Fibroblast of skin of right quadriceps (primary cell): ENCODE measurements at places on chromosomes 6 and 20.
A peak's percentile ranks its signal among the peaks of the same experiment; 100 is the strongest.

DNA sequence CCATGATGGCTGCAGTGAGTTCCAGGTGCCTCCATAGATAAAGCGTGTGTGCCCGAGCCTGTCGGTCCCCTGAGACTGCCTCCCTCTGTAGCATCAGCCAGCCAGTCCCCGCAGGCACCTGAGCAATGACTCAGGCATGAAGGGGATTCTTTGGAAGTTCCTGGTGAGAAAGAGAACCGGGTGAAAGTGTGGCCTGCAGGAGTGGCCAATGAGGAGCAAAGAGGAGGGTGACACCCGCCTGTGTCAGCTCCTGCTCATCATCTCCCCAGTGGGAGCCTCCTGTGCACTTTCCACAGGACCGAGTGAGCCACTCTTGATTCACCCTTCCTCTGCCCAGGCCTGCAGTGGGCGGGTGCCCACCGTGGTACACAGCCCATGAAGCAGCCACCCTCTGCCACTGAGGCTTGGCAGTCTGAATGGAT is 71.2 kb upstream of the PTPN1 start:
- peak; percentile 55 for DNase-seq

DNA sequence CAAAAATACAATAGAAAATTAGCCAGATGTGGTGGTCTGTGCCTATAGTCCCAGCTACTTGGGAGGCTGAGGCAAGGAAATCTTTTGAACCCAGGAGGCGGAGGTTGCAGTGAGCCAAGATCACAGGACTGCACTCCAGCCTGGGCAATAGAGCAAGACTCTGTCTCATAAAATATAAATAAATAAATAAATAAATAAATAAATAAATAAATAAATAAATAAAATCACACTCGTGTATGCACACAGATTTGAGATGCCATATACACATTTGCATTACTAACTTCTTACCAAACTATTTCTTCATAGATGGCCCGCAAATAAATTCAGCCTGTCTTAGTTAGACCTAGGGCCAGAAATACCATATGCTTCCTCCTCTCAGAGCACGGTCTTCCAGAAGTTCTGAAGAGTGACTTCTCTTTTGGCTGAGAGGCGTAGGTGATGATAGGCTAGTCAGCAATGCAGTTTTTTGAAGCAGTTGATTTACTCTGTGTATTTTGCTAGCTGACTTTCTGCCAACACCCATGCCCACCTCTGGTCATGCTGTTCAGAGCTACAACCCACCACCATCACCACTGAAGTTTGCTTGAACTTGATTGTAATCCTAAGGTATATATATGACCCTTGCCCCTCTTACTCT is 150.1 kb downstream of the SASH1 start:
- peak; percentile 35 for DNase-seq

- DNase-seq = no peak
Observed at GRCh38 chr6:30007132-30007764, 53.8 kb upstream of the POLR1H start.

- DNase-seq = no peak
Observed at GRCh38 chr6:145784683-145785082, 29.9 kb downstream of the FBXO30 start.

- peak; percentile 70 for DNase-seq
Observed at GRCh38 chr6:118580585-118581419, 32.7 kb downstream of the PLN start.

DNA sequence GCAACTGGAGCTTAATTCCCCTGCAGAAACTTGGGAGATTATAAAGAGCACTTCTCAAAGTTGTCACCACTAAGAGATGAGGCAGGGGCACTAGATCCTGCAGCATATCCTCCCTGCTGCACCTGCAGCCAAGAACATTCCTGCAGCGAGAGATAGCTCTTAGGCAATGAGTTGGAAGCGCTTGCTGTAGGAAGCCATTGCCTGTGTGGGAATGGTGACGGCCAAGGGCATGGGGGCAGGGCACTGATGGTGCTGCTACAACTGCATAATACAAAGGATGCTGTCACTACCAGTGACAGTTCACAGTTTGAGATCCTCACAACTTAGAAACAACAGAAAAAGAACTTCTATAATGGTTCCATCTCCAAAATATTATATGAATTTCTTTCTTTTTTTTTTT is 89.9 kb downstream of the CDS2 start:
- DNase-seq = no peak

DNA sequence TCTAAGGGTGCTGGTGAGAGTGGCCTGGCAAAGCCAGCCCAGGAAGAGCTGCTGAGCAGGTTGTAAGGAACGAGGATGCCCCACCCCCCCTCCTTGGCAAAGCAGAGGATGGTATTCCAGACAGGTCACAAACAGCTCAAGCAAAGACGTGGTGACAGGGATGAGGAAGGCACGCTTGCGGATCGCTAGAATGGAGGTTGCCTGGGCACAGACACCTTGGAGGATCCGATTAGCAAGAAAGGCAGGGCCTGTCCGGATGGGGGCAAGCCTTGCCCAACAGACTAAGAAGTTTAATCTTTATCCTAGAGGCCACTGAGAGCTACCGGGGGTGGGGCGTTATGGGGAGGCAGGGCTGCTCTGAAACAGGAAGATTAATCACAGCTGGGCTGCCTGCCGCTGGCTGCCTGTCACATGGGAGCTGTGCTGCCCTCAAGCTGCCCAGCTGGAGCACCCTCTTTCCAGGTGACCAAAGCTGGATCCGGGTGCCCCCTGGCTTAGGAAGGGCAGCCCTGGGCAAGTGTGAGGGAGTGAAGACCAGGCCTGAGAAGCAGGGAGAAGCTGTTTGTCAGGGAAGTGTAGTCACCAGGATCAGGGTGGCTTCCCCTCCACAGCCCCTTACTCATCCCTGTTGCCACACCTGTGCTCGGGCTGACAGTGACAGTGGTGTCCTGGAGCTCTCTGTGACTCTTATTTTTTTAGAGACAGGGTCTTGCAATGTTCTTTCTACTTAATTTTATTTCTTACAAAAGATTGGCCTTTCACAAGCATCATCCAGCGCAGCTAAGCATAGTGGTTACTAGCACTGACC is 9.1 kb upstream of the MAPK13 start:
- peak; percentile 19 for DNase-seq

GRCh38 chr6:132122871-132123270 is 171.7 kb upstream of the CCN2 start:
- DNase-seq = no peak

DNA sequence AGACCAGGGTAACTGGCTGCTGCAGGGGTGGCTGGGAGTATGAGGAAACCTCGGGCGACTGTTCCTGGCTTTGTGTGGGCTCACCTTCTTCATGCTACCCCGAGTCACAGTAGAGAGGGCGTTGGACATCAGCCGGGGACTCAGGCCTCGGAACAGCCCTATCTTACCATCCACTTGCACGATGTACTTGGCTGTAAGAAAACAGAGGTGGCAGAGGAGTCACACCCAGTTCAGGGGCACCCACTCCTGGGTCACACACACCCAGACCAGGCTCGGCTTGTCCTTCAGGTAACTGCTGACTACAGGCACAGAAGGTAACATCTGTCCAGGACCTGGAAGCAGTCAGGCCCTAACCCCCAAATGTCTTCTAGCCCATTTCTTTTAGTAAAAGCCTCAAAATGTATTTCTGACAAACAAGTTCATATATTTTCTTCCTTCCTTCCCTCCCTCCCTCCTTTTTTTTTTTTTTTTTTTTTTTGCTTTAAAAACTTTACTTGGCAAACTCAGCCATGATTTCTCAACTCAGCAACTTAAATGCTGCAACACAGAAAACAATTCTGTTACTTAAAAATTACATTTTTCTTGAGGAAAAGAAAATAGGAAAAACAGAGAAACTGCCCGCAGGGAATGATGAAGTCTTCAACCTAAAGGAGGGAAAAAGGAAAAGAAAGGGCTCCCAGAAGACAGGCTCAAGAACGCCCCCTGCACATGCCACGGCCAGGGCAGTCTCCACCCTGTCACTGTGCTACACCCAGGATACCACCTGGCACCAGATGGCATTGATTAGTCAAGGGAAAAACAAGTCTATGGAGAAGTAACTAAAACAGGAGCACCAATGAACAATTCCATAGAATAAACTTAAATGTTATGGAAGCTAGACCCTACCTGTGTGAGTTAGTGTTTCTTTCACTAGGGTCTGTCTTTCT is 7.3 kb downstream of the MTCH1 start:
- DNase-seq = no peak

DNA sequence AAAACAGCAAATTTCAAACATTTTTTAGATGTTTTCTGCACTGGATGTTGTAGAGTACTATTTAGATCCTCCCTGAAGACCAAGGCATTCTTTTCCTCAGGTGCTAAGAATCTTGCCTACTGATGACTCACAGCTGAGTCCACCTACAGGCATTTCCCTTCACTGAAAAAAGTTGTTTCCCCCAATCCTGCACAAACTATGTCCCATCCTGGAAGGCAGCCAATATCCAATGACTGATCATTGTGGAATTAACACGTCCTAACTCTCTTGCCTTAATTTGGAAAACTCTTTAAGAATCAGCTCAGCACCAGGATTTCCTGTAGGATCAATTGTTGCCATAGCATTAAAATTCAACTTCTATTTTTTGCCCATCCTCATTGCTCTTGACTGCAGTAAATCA is 268.4 kb upstream of the IRAK1BP1 start:
- DNase-seq = peak; percentile 100

- peak; percentile 74 for DNase-seq
Observed at GRCh38 chr6:151012321-151013294, 147.1 kb downstream of the MTHFD1L start.
